ENCODE measurements at places on chromosomes 7 and 10. TPM values are rescaled to one million over a fixed set of nuclear protein-coding genes. Genes with fewer than 3 reads are reported as not detected.

WNT2 gene
- polyA plus RNA-seq, result 0.27 TPM

ENKUR gene
- polyA plus RNA-seq, result 4.5 TPM

AGR2 gene
- polyA plus RNA-seq, result 70.8 TPM

IDI2 gene
- not detected for polyA plus RNA-seq

- DNase-seq, result no peak
Measured at GRCh38 chr7:2108071-2108455, 124.7 kb downstream of the MAD1L1 start.

DNA sequence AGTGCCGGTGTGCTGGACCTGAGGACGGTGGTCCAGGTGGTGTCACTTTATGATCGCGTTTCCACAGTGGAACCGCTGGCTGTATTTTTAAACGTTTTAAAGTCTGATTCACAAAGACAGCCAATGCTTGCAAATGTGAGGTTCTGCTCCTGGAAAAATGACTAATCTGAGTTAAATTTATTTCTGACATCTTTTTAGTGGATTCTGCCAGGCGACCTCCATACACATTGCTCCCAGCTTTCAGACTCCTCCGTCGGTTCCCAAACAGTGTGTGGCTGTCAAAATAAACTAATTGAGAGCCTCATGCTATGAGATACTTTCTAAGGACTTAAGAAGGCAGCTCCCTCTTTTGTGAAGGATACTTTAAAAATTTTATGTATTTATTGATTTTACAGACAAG is 12.7 kb upstream of the TTYH3 start:
- no peak for DNase-seq

DNA sequence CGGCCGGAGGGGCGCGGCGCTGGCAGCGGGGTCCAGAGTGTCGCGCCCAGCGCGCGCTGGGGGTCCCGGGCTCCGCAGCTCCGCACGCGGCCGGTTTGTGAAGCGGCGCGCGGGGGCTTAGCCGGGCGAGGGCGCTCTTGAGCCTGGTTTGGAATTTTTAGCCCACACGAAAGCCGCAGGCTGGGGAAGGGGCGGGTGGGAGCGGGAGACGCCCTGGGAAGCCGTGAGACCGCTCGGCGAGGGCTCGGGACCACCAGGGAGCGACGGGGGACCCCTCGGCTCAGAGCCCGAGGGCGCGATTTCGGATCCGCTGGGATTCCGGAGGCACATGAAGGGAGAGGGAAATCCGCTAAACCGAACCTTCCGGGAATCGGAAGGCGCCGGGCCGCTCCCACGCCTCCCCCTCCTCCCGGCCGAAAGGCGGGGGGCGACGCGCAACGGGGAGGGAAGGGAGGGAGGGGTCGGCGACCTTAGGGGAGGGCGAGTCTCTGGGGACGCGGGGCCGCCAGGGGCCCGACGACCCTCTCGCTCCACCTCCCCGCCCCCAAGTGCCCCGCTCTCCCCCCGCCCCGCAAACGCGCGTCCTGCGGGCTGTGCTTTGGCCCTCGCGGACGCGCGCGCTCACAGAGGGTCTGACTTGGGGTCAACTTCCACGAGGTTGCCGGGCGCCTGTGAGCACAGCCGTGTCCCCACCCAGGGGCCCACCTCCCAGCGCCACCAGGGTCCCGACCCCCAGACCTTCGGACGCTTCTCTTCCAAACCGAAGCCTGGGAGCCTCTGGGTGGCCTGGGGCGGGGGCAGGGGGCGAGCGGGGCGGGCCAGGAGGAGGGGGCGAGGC is 5.1 kb upstream of the ELFN1 start:
- no peak for DNase-seq

DNA sequence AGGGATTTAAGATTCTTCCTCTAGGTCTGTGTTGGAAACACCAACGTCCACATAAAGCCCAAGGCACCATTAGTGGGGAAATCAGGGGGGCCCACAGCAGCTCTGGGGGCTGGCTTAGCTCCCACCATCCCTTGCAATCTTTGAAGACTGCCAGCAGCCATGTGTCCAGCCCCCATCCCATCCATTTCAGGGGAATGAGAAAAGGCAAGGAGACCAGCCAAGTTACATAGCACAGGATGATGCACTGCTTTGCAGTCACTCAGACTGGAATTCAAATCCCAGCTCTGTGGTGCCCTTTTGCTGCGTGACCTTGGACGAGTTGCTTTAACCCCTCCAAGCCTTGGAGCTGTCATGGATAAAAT is 108.9 kb upstream of the ZMIZ1 start:
- no peak for DNase-seq

- DNase-seq, result no peak
Measured at GRCh38 chr10:114389426-114389825, 14.9 kb downstream of the AFAP1L2 start.

DNA sequence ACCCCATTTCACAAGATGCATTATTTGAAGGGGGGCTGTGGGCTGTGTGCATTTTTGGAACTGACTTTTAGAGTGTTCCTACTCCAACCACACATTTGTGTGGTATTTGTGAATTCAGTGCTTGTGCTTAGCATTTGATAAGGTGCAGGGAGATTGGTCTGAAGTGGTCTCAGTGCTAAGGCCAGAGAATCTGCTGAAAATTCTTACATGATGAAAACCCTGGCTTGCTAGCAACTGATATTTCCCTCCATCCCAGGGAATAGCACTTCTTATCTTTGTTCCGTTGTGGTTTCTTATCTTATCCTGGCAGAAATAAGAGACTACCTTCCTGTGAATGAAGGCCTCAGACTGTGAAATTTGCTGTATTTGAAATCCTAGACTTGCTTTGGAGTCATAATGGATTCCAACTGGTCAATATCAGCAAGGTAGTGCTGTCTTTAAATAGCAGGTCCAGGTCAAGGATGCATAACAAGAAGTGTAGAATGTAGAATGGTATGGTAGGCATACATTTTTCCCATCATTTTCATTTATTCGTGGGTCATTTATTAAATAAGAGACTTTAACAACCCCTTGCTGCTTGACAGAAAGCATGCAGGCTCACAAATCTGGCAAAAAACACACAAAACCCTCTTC is 986.9 kb downstream of the REEP3 start:
- DNase-seq, result no peak

All from left renal cortex interstitium (tissue), 4 donors.